ENCODE measurements at places on chromosomes 13 and 19. TPM values are rescaled to one million over a fixed set of nuclear protein-coding genes. Genes with fewer than 3 reads are reported as not detected.

The LONP1 gene
- 254 TPM for total RNA-seq

The ZNF541 gene
- not detected for total RNA-seq

The ANGPTL8 gene
- total RNA-seq = not detected

DNA sequence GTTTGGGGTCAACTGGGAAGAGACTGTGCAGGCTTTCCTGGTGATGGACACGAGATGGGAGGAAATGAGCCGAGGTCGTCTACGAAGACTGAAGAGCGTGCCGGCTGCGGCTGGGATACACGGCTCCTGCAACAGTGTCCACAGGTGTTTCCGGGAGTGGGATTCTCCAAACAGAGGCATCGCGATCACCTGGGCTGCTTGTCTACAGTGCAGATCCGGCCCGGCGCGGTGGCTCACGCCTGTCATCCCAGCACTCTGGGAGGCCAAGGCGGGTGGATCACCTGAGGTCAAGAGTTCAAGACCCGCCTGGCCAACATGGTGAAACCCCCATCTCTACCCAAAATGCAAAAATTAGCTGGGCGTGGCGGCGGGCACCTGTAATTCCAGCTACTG lies 11.6 kb upstream of the SLC39A3 start:
- DNase-seq = no peak

The TSHZ3 gene
- total RNA-seq = not detected

DNA sequence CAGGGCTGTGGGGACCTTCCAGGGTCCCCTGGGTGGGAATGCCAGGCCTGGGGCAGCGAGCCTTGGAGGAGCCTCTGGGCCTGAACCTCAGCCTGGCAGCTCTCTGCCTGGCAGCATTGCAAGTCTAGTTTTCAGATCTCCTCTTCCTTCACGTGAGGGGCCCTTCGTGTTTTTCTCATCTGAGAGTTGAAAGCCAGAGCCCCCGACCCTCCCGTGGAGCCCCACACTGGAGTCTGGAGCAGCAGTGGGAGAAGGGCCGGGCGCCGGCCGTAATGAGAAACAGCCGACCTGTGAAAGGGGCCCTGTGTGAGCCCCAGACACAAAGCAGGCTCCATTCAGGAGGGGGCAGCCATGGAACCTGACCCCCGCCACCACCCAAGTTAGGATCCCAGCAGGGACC lies 19.3 kb downstream of the TMED1 start:
- DNase-seq = no peak

- no peak for DNase-seq
These were observed 28.7 kb downstream of the CAPN12 start for GRCh38 chr19:38715555-38715954.

- no peak for DNase-seq
These were observed 19.3 kb downstream of the TNFSF11 start for GRCh38 chr13:42592915-42593900.

The NLRP5 gene
- not detected for total RNA-seq

- no peak for DNase-seq
These were observed 455.7 kb downstream of the FGF9 start for GRCh38 chr13:22126433-22127021.

GRCh38 chr19:1266129-1266915 lies 2.8 kb upstream of the CIRBP start:
- peak; percentile 93 for DNase-seq

The ZNF221 gene
- total RNA-seq = 1.2 TPM

- no peak for DNase-seq
These were observed 1253.2 kb upstream of the PRR20A start for GRCh38 chr13:55887561-55887960.
